ENCODE measurements at places on chromosomes 1 and 21.
A peak's percentile ranks its signal among the peaks of the same experiment; 100 is the strongest.

DNA sequence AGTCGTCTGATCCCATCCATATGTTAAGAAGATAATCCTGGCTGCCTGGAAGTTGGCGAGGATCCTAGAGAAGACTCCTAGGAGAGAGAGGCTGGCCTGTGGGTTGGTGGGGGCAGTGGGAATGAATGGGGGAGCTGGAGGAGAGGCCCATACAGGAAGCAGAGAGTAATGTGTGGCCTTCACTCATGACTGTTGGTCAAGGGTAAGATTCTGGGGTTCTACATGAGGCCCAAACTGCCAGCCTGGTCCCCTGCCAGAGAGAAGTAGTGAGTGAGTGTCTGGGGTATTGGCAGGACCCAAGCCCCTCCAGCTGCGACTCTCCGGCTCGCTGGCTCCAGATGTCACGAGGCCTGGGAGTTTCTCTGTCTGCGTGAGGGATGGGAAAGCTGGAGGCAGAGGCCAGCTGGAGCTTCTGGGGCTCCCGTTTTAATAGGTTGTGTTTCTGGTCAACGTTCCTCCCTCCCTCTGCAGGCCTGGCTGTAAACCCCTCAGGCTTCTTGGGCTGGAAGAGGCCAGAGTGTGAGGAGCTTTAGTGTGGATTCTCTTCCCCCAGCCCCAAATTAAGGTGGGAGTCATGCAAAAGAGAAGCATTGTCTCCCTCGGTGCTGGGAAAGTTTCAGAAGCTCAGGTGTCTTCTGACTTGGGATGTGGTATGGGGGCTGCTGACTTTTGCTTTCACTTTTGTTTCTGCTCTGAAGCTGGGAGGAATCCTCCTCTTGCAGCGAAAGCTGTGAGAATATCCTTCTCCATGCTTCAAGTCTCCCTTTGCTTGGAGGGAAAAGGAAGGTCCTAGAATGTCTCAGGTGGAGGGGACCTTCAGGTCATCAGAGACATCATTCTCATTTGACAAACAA, 2.6 kb downstream of the TMEM51 start:
- DNase-seq = no peak

GRCh38 chr1:198761859-198762616, 123.2 kb downstream of the PTPRC start:
- DNase-seq = no peak

GRCh38 chr1:110064576-110065337, 5.7 kb downstream of the ALX3 start:
- DNase-seq = no peak

- DNase-seq = no peak
Measured at GRCh38 chr1:104082221-104082620, 332.5 kb downstream of the AMY1C start.

- no peak for DNase-seq
Measured at GRCh38 chr1:84540759-84541158, 33.5 kb downstream of the CTBS start.

- DNase-seq = no peak
Measured at GRCh38 chr21:42245331-42246193, 26.6 kb downstream of the ABCG1 start.

DNA sequence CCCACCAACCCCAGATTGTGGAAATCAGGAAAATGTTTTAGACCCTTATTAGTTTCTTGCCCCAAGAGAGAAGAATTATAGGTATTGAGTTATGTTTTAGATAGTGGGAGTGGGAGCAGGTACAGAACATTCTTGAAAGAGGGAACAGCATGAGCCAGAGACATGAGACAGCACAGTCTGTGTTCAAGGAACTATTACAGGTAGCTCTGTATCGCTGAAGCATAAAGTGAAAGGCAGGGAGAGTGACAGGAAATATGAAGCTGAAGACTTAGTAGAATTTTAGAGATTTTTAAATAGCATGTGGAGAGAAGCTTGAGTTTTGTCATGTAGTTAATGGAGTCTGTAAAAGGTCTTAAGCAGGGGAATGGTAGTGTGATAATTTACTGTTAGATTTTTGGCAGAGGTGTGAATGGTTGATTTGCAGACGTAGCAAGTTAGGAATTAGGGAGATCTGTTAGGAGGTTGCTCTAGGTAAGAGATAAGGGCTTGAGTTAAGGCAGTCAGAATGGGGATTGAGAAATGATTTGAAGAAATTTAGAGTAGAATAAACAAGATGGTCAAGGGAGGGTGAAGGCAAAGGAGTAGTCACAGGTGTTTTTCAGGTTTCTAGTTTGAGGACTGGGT, 11.6 kb downstream of the SUCO start:
- DNase-seq = no peak

- no peak for DNase-seq
Measured at GRCh38 chr21:27776925-27777553, 810.2 kb upstream of the ADAMTS5 start.

DNA sequence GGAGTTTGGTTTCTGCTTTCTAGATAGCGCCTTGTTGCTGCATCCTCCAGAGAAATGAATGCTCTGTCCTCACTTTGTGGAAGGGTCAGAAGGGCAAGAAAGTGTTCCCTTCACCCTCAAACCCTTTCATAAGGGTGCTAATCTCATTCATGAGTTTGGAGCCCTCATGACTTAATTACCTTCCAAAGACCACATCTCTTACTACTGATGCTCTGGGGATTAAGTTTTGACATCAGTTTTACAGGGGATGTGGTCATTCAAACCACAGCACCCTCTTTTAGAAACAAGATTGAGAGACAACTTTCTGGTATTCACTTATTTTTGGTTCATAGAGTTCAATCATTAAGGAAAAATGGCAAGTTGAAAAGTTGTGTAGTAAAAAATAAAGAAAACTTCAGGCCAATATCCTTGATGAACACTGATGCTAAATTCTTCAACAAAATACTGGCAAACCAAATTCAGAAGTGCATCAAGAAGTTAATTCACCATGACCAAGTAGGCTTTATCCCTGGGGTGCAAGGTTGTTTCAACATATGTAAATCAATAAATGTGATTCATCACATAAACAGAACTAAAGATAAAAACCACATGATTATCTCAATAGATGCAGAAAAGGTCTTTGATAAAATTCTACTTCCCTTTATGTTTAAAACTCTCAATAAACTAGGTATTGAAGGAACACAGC, 442.1 kb downstream of the PTBP2 start:
- no peak for DNase-seq

- no peak for DNase-seq
Measured at GRCh38 chr1:115252585-115252984, 85.5 kb downstream of the NGF start.

GRCh38 chr21:23522751-23523150, 2084.5 kb downstream of the MRPL39 start:
- no peak for DNase-seq

DNA sequence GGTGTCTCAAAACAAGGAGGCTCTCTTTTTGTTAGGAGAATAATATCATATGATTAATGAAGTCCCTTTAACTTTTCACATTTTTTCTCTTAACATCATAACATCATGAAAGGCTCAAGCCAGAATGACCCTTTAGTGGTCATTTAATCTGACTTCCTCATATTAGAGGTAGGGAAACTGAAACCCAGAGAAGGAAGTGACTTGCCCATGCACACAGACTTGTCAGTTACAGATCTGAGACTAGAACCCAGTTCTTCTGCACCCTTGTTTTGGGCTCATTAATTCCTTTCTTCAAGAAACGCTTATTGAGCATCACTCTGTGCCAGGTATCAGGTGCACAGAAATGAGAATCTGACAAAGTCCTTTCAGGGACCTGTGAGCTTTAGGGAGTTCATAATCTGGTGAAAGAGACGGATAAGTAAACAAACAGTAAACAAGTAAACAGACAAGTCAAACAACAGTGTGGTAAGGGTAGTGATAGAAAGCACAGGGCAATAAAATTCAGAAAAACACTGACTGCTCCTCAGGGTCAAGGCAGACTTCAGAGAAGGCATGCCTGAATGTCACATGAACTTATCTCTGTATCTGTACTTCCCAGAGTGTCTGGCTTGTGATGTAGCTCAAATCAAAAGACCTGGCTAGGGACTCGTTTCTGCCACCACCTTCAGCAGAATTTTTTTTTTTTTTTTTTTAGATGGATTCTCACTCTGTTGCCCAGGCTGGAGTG, 38.3 kb upstream of the OSBPL9 start:
- DNase-seq = no peak

GRCh38 chr1:90127288-90127953, 132.5 kb downstream of the ZNF326 start:
- DNase-seq = no peak

DNA sequence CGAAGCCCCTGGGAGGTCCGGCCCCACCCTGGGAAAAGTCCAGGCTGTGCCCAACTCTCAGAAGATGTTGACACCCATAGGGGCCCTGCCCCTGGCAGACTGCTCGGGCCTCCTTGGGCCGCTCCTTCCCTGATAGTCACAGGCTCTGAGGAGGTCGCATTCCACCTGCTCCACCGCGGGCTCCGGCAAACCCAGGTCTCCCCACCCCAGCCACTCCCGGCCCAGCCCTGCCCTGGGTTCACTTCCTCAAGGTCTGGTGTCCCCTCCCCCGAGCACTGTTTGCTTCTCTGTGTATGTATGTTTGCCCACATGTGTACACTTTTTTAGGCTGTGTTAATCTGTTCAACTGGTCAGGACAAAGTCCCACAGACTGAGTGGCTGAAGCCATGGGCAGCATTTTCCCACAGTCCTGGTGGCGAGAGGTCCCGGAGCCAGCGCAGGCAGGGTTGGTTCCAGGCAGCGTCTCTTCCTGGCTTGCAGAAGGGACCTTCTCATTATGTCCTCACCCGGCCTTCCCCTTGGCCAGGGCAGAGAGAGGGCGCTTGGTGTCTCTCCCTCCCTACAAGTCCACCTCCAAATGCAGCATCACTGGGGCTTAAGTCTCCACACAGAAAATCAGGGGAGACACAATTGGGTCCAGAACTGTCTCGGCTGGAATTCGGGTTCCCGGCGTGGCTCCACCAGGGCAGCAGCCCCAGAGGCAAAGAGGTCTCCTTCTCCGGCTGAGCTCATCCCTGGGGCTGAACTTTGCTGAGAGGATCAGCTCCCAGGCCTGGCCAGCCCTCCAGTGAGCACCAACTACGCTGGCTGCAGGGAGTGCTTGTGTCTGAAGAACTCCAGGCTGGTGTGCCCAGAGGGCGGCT, 10.5 kb upstream of the PRXL2B start:
- no peak for DNase-seq

DNA sequence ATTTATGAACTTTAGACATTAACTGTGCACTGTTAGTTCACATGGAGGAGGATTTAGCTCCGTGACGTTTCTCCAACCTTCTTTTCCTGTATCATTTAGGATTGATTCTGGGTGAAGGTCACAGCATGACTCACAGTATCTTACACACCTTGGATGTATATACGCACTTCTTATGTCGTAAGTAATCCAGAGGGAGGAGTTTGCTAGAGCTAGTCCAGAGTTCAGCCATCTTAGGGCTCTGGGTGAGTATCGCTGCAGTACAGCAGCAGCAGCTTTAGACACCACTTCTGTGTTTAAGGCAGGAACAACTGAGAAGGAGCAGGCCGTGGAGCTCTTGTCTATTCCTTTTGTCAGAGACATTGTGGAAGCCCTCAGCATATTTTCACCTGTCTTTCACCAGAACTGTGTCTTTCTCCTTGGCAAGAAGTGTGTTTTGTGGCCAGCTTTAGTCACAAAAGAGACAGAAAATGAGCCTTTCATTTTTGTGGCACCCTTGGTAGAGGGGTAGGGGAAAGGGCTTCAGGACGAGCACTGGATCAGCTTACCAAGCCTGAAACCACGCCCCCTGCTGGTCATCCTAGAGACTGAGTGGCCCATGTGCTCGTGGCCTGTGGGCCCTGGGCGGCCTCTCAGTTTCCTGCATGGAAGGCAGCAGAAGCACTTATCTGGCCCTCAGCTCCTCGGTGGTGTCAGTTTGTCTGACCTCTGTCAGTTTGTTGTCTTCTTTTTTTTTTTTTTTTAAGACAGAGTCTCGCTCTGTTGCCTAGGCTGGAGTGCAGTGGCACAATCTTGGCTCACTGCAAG, 64.0 kb downstream of the ADARB1 start:
- peak; percentile 62 for DNase-seq

DNA sequence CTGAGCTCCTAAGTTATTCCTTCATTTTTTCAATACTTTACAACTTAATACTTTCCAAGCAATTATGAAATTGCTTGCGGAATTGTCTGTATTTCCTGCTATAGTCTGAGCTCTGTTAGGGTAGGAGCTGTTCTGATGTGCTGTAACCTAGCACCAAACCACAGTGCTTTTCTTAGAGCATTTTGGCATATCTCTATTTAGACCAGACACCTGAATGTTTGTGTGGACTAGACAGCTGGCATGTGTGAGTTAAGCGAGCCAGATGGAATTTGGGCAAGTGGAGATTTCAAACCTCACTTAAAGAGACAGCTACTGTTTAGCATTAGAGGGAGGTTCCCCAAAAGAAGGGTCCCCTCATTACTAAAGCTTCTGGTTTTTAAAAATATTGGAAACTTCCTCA, 106.1 kb downstream of the RWDD3 start:
- DNase-seq = no peak

DNA sequence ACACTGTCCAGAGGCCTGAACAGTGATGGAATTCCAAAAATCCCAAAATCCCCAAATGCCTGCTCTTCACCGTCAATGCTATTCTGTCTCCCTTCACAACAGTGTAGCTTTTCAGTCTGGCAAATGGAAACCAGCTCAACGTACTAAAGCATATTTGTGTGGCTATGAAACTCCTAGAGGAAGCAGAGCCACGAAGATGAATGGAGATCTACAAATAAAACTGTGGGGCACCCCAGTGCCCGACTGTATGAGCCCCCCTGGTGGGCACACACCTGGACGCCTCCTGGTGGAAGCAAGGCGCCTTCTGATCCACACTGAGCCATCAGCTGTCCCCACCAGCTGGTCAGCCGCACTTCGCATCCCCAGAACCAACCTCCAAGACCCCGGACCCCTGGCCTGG, 129.1 kb upstream of the SOD1 start:
- DNase-seq = no peak

DNA sequence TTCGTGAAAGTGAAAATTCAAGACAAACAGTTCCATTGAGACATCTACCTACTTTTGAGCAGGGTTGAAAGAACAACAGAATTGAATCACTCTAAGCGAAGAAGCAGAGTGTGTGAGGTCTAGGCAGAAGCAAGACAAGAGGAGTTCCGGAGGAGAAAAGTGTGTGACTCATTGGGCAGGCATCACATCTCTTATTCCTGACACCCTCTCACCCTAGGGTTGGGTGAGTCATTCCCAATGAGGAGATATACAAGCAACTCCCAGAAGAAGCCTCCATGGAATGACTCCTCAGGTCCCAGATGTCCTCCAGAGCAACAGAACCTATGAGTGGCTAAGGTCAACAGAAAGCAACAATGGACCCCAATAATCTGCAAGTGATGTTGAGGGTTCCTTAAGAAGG, 138.1 kb downstream of the TPR start:
- no peak for DNase-seq

GRCh38 chr21:35399002-35399530, 350.0 kb upstream of the RUNX1 start:
- DNase-seq = no peak
